Stimulated activated CD4-positive, alpha-beta T cell treated with anti-CD3 and anti-CD28 coated beads, Interleukin-1b, Interleukin-23, amount 100 ng/mL, for 48 hours (primary cell): ENCODE measurements at places on chromosomes 1 and 21.
A peak's percentile ranks its signal among the peaks of the same experiment; 100 is the strongest.

DNA sequence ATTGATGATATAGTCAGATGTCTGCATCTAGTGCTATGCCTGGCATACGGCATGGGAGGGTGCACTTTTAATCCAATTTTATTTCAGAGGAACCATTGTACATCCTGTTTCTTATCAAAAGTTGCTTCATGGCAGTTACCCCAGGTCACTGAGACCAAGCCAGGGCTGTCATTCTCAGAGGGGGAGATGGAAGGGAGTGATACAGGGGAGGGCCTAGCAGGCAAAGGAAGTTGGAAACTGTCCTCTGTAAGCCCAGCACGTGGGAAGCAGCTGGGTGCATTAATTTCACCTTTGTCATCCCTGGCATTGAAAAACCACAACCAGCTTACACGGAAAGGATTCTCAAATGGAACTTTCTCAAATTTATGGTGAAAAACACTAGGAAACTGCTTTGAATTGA, 458.7 kb upstream of the ADAMTS5 start:
- no peak for DNase-seq

- DNase-seq: no peak
Measured at GRCh38 chr1:85001742-85002141, 4.8 kb upstream of the MCOLN2 start.

- no peak for DNase-seq
Measured at GRCh38 chr1:232335261-232335660, 294.7 kb downstream of the SIPA1L2 start.

DNA sequence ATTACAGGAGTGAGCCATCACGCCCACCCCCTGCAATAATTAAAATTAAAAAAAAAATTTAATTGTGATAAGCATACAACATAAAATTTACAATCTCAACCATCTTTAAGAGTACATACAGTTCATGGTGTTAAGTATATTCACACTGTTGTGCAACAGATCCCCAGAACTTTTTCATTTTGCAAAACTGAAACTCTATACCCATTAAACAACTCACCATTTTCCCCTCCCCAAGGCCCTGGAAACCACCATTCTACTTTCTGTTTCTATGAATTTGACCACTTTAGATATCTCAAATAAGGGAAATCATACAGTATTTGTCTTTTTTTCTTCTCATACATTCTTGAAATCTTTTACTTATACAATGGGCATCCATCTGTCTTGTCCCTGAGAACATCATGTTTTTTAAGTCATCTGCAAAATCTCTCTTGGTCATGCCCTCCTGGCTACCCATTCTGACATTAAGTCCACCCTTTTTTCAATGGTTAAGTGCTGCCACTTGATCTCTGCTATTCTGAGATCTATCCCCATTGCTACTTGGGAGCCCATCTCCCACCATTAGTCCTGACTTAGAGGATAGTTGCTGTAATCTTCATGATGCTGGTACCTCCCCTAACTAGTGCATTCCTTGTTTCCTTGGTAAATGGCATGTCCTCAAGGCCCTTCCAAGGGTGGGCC, 39.4 kb upstream of the ZFYVE9 start:
- DNase-seq: no peak

GRCh38 chr1:201609661-201610318, 70.9 kb downstream of the NAV1 start:
- no peak for DNase-seq

GRCh38 chr1:84701376-84701775, 11.1 kb upstream of the SSX2IP start:
- no peak for DNase-seq

GRCh38 chr1:84347271-84347931, 45.9 kb downstream of the SAMD13 start:
- DNase-seq: no peak

DNA sequence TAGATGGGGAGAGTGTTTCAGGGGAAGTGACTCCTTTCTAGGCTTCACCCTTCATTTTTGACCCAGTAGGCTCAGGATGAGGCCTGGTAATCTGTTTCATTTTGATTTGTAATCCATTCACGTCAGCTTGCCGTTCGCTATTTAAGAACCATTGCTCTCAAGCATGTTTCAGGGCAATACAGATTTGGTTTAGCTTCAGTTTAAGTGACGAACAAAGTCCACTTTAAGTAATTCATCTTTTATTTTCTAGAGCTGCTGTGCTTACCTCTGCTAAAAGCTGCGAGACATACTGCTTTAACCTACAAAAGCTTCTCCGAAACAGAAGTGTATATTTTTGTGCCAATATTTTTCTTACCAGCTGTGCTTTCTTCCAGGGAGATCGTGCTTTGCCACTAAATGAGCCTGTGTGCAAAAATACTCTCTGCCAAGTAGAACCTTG, 8.9 kb upstream of the FMO3 start:
- no peak for DNase-seq

DNA sequence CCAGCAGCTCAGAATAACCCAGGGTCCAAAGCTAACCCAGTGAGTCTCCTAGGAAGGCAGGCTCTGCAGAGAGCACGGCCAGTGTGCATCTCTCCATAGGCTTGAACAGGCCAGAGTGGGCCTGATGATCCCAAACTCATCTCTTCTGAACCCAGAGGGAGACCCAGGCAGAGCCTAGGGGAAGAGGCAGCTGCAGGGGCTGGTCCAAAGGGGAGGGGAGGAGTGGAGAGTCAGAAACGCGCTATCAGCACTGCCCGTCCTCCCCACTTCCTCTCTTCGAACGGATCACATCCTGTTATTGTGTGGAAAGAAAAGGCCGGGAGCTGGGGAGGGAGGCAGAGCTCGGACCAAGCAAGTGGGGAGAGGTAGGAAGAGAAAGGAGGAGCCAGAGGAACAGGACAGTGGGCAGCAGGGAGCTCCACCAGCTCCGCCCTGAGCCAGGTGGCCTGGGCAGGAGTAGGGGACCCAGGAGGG, 20.2 kb downstream of the TAL1 start:
- no peak for DNase-seq

DNA sequence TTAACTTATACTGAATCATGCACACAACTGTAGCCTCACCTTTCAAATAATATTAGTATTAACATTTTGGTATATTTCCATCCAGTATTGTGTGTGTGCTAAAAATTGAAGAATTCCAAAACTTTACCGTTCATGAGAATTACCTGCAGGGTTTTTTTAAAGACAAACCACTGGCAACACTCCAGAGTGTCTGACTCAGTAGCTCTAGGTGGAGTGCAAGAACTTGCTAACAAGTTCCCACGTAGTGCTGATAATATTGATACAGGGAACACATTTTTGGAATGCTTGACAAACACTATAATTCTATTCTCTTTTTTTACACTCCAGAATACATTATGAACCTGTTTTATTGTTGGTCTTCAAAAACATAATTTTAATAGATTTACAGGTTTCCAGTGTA, 27.7 kb upstream of the SLC5A9 start:
- no peak for DNase-seq

DNA sequence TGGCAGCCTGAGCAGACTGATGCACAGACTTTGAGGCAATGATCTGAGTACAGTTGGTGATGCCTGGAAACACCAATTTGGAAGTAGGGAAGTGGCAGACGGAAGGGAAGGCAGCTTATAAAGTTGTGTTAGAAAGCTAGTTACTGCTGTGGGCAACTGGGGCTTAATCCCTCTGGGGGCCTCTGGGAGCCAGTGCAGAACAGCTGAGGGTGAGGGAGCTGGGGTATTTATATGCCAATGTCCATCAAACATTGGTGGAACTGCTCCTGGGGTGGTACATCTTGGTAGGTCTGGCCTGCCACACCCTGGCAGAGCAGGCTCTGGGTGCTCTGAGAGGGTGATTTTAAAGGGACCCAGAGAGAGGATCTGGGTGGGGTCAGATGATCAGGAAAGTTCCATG, 28.1 kb downstream of the TNFRSF8 start:
- no peak for DNase-seq

- no peak for DNase-seq
Measured at GRCh38 chr1:8625981-8626898, 191.2 kb downstream of the RERE start.

- DNase-seq: no peak
Measured at GRCh38 chr1:205046870-205047269, 3.9 kb downstream of the CNTN2 start.

- no peak for DNase-seq
Measured at GRCh38 chr1:182359645-182360044, 31.9 kb downstream of the GLUL start.

- DNase-seq: no peak
Measured at GRCh38 chr1:157201767-157202166, 63.6 kb upstream of the ETV3 start.

DNA sequence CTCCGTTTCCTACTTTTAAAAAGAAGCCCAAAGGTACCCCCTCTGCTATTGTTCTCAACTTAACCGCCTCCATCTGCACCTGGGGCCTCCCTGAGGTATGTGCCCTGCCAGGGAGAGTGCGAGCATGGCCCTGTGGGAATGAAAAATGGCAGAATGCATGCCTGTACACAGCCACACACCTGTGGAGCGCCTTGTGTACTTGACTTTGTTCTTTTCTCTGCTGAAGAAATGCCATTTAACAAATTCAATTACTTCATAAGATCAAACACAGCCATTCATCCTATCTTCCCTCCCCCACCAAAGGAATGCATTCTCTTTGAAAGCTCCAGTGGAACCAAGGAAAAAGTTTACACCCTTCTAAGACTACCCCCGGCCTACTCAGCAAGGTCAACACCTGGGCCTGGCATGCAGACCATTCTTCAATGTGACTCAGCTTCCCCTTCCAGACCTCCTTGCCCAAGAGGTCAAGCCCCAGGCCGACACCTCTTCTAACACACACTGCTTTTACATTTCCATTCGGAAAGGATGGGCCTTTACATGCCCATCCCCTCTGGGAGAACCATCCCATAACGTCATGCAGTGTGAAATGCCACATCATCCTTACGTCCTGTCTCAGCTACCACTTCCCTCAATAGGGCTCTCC, 123.7 kb downstream of the SMYD2 start:
- DNase-seq: no peak

DNA sequence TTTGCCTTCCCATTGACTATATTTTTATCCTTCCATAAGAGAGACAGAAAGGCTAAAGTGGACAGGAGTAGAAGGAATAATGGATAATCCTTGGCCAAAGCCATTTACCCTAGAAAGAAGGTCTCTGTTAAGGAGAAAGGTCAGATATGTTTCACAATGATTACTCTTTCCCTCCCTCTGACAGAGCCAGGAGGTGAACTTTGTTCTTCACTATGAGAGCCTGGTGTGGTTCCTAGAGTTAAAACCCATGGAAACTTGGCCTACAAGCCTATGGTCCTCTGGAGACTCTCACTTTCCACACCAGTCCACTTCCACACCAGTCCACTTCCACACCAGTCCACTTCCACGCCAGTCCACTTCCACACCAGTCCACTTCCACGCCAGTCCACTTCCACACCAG, 479.9 kb upstream of the ZP4 start:
- no peak for DNase-seq

GRCh38 chr21:15617964-15618363, 111.8 kb upstream of the USP25 start:
- no peak for DNase-seq

GRCh38 chr1:21220815-21221214, 44.1 kb upstream of the EIF4G3 start:
- no peak for DNase-seq

GRCh38 chr1:24481101-24481500, 21.5 kb upstream of the RCAN3 start:
- peak; percentile 73 for DNase-seq

DNA sequence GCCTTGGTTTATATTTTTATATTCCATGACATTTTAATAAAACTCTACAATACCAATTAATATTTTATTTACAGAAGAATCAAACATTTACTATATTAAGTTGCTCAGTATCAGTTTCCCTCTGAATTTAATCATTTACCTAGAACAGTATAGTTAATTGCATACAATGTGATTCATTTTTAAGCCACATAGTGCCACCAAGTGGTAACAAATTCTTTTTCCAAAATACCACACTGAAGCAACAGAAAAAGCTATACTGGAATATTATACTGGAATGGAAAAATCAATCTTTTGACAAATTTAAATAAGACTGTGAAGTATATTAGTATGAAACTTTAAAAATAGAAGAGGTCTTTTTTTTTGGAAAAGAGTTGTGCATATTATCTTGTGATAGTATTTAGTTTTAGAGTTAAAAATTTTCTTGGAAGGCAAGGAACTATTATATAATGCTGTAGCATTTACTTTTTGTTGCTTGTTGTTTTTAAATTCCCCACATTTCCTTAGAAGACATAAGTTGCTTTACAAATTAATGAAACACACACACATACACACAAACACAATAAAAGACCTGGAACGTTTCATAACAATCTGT, 57.3 kb downstream of the ZNF644 start:
- no peak for DNase-seq

DNA sequence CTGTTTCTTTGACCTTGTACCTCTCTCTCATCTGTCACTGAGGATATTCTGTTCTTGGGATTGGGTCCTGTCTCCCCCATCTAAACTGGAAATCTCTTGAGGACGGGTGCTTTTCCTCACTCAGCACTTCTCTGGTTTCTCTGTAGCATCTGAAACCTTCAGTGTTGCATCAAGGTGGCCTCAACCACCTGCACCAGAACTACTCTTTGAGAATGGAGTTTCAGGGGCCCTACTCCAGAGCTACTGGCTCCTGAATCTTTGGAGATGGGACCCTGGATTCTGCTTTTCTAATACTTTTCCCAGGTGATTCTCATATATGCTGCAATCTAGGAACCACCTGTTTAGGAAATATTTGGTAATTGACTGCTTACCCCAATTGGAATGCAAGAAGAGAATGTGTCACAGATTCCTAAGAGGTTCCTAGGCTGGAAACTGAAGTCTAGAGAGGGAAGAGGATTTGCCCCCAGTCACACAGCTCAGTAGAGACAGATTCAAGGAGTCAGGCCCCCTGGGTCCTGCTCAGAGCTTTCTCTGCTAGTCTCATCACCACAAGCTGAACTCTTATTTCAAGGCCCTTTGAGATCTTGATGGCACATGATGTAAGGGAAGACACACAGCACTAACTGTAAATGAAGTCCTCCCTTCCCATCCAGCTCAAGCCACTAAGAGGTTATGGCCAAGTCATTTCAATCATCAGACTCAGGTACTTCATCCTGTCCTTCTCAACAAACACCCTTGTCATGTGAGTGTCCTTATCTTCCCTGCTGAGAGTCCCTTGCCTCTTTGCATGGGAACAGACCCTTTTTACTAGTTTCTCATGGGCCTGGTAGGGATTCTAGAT, 48.7 kb downstream of the EIF2D start:
- no peak for DNase-seq

- no peak for DNase-seq
Measured at GRCh38 chr1:85839459-85839858, 131.2 kb upstream of the ZNHIT6 start.

GRCh38 chr1:7403265-7404045, 367.6 kb upstream of the VAMP3 start:
- DNase-seq: no peak

DNA sequence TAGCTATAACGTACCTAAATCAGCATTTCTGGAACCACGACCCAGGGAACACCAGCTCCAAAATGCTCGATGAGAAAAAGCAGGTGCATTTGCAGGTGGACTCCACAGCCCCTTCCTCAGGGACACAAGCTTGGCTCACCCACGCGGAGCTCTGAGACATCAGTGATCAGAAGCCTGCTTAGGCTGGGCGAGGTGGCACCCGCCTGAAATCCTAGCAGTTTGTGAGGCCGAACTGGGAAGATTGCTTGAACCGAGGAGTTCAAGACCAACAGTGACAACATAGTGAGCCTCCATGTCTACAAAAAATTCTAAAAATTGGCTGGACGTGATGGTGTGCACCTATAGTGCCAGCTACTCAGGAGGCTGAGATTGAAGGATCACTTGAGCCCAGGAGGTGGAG, 2.5 kb upstream of the TSPEAR start:
- no peak for DNase-seq
